Upper lobe of right lung (tissue), 1 donor: ENCODE measurements at places on chromosomes 6 and 20.

DNA sequence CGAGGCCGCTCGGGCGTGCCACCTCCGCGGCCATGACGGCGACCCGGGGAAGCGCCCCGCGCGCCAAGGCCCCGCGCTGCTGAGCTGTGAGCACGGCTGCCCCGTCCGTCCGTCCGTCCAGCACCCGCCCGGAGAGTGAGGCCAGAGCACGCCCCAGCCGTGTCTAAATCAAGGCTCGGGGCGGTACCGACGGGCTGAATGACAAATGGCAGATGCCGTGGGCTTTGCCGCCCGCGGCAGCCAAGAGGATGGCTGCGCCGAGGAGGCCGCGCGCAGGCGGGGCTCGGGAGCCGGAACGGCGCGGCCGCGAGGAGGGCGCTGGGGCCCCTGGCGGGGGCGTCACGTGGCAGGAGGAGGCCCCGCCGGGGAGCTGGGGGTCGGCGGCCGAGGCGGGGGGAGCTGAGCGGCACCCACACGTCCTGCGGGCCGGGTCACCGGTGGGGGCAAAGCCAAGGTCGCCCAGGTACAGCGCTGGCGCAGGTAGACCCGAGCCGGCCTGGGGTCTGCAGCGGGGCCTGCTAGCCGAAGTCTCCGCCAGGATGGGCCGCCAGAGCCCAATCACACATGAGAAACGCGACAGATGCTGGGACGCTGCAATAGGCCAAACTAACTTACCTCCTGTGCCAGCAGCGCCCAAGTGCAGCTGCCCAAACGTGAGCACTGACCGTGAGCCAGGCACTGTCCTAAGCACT lies at the start of gene PLAGL1:
Gene PLAGL1, minus strand, starts transcription at position 140 of the 692 bp plus-strand sequence. CDS start 60,123 bp downstream, outside the sequence.
- H3K27ac ChIP-seq = peak within 1 kb of the TSS; percentile 61
- no peaks in the 10 kb centered on the region for H3K27me3 ChIP-seq
- H3K36me3 ChIP-seq = no peaks in the 10 kb centered on the region
- no peaks in the 10 kb centered on the region for H3K4me1 ChIP-seq
- peak; percentile 84 for DNase-seq

GRCh38 chr6:31559606-31559957 lies 12.2 kb downstream of the NFKBIL1 start:
- no peak for DNase-seq
- peak overlapping the region; percentile 73 for H3K27ac ChIP-seq
- H3K4me1 ChIP-seq = peaks cover 51% of the 10 kb centered on the region
- no peaks in the 10 kb centered on the region for H3K27me3 ChIP-seq
- no peak overlapping the region for H3K4me3 ChIP-seq

GRCh38 chr20:8519887-8520286 lies 387.8 kb downstream of the PLCB1 start:
- no peak overlapping the region for H3K4me3 ChIP-seq

GRCh38 chr6:110125361-110125760 lies 54.1 kb downstream of the WASF1 start:
- no peaks in the 10 kb centered on the region for H3K27me3 ChIP-seq
- H3K4me1 ChIP-seq = no peaks in the 10 kb centered on the region
- no peaks in the 10 kb centered on the region for H3K36me3 ChIP-seq
- no peak overlapping the region for H3K4me3 ChIP-seq
- DNase-seq = no peak

DNA sequence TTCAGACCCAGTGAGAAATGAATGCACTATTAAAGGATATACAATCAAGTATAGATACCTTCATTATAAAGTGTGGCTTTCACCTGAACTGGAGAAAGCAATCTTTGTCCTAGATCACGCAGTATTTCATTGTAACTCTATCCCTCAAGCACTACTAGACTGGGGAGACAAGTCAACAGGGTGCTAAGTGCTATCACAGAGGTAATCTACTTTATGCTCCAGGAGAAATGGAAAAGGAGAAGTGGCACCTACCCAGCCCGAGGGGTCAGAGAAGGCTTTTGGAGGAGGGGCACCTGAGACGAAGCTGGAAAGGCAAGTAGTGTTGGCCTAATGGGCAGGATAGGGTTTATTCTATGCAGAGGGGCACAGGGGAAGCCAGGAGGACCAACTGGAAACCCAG lies 17.1 kb downstream of the ZHX3 start:
- no peak overlapping the region for H3K4me3 ChIP-seq
- no peaks in the 10 kb centered on the region for H3K36me3 ChIP-seq
- no peaks in the 10 kb centered on the region for H3K27me3 ChIP-seq
- no peak for DNase-seq
- no peak overlapping the region for H3K27ac ChIP-seq

- no peak overlapping the region for H3K4me3 ChIP-seq
- peaks cover 16% of the 10 kb centered on the region for H3K36me3 ChIP-seq
- peaks cover 16% of the 10 kb centered on the region for H3K4me1 ChIP-seq
- no peak overlapping the region for H3K27ac ChIP-seq
These were observed 4.0 kb downstream of the LY6G5C start for GRCh38 chr6:31676904-31677303.

- DNase-seq = no peak
- peaks cover 29% of the 10 kb centered on the region for H3K4me1 ChIP-seq
- no peak overlapping the region for H3K27ac ChIP-seq
- H3K4me3 ChIP-seq = no peak overlapping the region
These were observed 29.5 kb upstream of the PCMTD2 start for GRCh38 chr20:64225828-64226598.

DNA sequence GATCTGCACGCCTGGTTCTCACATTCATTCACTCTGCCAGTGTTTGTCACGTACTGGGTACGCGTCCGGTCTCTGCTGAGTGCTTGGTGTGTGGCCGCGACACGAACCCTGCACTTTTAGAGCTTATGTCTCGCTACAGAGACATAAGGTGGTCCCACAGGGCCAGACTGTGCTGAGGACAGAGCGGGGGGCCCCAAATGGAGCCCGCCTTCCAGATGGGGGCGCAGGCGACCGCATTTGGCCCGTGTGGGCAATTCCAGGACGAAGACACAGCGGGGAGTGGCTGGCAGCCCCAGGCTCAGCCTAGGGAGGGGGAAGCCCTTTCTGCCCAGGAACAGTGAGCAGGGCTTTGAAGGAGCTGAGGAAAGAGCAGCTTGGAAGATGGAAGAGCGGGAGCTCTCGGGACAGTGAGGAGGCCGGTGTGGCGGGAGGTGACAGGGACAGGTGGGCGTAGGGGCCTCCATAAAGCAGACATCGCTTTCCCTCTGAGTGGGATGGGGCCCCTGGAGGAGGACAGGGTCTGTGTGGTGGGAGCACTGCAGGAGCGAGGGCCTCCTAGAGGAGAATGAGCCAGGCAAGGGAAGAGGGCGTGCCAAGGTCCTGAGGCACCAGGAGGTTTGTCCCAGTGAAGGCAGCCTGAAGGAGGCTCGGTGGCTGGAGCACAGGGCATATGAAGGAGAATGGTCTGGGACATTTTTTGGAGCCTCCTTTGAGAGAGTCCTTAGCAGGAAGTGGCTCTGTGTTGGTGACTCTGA lies 7.8 kb upstream of the MTG2 start:
- no peaks in the 10 kb centered on the region for H3K4me1 ChIP-seq
- DNase-seq = no peak
- no peak overlapping the region for H3K4me3 ChIP-seq
- H3K27me3 ChIP-seq = no peaks in the 10 kb centered on the region
- H3K36me3 ChIP-seq = peaks cover 39% of the 10 kb centered on the region
- H3K27ac ChIP-seq = no peak overlapping the region

DNA sequence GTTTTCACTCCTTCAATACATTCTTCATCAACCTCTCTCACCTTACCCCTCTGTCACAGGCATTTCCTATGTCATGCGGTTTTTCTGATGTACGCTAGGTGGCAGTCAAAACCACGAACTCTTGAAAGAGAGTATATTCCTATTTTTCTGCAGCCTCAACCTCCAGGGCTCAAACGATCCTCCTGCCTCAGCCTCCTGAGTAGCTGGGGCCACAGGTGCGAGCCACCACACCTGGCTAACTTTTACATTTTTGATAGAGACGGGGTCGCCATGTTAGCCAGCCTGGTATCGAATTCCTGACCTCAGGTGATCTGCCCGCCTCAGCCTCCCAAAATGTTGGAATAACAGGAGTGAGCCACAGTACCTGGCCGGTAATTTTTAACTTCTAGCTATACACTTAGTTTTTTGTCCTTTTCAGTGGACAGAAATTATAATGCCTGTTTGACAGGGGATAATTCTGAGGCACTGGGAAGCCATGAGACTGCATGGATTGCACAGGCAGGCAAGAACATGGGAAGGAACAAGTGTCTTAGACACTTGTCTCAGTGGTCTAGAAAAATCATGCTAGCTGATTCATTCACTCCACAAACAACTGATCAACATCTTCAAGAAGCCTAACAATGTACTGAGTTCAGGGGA lies 22.5 kb upstream of the HFE start:
- H3K27me3 ChIP-seq = no peaks in the 10 kb centered on the region
- no peaks in the 10 kb centered on the region for H3K36me3 ChIP-seq
- no peak overlapping the region for H3K27ac ChIP-seq
- no peak overlapping the region for H3K4me3 ChIP-seq
- DNase-seq = no peak

GRCh38 chr20:34213213-34213612 lies 28.0 kb upstream of the ASIP start:
- no peak overlapping the region for H3K27ac ChIP-seq
- H3K27me3 ChIP-seq = no peaks in the 10 kb centered on the region
- DNase-seq = no peak

DNA sequence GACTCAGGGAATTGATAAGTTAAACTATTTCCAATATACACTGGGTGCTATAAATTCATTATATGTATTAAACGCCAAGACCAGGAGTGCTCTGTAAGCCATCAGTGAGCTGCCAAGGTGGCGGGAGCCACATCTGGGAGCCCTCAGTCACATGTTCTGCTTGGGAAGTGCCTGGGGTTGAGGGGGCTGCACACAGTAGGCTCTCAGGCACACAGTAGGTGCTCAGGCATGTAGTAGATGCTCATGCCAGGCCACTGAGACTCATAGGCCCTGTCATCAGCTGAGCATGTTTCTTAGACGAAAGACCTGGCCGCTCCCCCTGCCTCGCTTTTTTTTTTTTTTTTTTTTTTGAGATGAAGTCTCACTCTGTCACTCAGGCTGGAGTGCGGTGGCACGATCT lies 83.3 kb upstream of the BHLHE23 start:
- no peaks in the 10 kb centered on the region for H3K4me1 ChIP-seq
- H3K27me3 ChIP-seq = peaks cover 29% of the 10 kb centered on the region
- H3K36me3 ChIP-seq = no peaks in the 10 kb centered on the region
- DNase-seq = no peak
- no peak overlapping the region for H3K27ac ChIP-seq

DNA sequence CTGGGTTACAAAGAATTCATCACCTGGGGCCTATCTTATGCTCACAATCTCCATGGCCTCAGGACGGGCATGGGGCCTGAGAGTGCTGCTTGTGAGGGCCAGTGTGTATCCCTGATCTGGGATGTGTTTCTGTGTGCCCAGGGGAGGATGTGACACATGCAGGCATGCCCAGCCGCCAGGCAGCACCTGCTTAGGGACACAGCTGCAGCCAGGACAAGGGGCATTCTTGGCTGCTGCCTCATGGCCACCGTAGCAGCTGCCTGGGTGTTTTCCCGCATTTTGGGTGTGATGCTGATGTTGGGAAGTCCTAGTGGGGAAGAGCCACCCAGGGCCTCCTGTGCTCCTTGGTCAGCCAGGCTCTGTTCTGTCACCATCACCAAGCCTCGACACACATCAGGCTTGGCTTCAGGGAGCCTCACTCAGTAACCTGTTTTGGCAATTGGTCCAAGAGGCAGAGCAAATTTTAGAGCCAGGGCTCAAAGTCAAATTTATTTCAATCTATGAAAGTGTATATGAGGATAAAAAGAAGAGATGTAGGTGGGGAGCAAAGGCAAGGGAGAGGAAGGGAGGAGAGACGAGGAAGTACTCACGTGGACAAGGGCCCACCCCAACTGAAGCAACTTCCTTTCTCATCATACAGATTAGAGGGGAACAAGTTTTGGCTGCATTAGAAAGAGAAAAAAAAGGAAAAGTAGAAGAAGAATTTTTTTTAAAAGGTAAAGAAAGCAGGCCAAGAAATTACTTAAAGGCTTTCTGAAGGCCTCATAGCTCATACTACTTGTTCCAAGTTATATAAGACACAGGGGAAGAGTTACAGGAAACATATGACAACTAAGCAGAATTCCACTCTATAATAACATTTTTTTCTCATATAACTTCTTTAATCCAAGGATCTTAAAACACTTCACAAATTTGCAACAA lies 269.9 kb upstream of the SUPT3H start:
- no peak overlapping the region for H3K27ac ChIP-seq
- DNase-seq = no peak
- no peaks in the 10 kb centered on the region for H3K27me3 ChIP-seq
- no peaks in the 10 kb centered on the region for H3K4me1 ChIP-seq

DNA sequence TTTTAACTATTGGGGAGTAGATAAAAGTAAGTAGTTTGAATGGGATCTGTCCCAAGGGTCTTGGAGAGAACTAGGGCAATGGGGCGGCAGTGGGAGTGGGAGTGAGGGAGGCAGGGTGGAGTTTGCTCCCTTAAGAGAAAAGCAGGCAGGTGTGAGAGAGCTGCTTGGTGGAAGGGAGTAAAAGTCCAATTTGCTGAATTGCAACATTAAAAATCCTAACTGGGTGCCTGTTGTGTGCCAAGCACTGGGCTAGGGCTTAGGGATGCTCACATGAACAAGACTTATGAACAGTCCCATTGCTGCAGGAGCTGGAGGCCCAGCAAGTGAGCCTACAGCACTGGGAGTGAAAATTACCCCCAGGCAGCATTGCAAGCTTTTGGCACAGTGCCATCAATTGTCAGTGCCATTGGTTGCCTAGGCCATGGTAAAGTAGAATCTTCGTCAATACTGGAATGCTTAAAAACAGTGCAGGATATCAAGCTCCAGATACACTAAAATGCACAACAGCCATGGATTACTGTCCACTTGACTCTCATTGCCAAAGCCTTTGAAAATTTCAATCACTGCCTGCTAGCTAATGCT lies 277.7 kb upstream of the JARID2 start:
- H3K27me3 ChIP-seq = no peaks in the 10 kb centered on the region
- H3K4me1 ChIP-seq = peaks cover 2% of the 10 kb centered on the region
- H3K4me3 ChIP-seq = no peak overlapping the region
- no peak overlapping the region for H3K27ac ChIP-seq
- H3K36me3 ChIP-seq = no peaks in the 10 kb centered on the region

DNA sequence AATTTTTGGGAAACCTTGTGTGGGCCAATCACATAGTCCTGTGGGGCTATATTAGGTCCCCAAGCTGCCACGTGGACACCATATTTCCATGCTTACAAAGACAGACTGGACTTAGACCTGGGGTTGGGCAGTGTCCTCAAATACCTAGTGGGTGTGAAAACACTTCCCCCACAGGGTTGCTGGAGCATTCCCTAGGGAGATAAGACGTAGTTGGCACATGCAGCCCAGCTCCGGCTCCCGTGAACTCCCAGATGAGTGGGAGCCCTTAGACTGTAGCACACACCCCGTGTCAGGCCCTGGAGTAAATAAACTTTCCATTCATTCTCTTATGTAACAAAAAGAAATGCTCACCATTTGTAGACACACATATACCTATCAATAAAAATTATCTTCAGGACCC lies 14.2 kb downstream of the KCNG1 start:
- no peaks in the 10 kb centered on the region for H3K36me3 ChIP-seq
- no peak for DNase-seq
- H3K4me3 ChIP-seq = no peak overlapping the region
- no peaks in the 10 kb centered on the region for H3K4me1 ChIP-seq
